ENCODE measurements at places on chromosomes 12 and 14. TPM values are rescaled to one million over a fixed set of nuclear protein-coding genes. Genes with fewer than 3 reads are reported as not detected.

DNA sequence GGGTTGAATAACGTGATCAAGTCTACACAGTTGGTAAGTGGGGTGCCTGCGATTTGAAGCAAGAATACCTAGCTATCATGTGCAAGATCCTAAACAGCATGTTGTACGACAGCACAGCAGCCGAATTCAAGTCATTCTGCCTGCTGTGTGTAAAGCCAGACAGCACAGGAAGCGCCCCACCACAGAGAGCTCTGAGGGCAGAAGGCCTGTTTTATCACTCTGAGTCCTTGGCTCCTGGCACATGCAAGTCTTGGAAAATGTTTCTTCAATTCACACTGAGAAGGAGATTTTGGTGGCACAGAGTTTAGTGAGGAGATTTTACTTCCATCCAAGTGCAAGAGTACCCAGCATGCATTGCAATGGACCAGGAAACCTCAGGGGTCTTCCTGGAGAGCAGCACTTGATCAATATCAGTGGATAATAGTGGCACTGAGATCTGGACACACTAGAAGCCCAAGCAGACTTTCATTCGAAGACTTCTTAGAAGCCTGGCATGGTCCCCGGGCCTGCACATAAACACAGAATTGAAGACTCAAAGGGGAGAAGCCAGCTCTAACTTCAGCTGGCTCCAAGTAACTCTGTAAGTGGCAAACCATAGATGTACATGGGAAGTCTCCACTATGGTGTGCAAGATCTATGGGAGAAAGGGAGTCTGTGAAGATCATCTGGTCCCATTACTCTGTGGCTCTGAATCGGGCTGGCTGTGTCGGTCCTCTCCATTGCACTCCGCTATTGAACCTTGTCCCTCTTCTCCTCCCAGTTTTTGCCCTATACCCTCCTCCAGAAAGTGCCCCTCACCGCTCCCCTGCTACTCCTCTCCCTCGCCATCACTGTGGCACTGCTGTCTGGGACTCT lies 1.5 kb upstream of the KRT1 start:
- no peak for DNase-seq

DNA sequence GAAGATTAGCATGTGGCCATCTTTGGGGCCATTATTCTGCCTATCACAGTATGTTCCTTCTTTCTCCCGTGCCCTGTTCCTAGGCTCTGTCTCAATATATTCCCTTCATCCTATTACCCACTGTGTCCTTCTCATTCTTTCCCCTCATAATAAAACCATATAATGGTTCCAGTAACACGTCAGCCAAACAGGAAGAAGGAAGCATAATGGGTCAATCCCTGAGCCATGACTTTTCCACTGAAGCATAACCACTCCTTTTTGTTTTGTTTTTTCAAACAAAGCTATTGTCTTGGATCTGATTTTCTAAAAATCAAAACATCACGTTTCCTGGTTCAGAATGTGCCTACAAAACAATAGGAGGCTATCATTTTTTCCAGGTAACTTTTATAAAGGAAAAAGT lies 21.3 kb upstream of the RHOJ start:
- no peak for DNase-seq

DNA sequence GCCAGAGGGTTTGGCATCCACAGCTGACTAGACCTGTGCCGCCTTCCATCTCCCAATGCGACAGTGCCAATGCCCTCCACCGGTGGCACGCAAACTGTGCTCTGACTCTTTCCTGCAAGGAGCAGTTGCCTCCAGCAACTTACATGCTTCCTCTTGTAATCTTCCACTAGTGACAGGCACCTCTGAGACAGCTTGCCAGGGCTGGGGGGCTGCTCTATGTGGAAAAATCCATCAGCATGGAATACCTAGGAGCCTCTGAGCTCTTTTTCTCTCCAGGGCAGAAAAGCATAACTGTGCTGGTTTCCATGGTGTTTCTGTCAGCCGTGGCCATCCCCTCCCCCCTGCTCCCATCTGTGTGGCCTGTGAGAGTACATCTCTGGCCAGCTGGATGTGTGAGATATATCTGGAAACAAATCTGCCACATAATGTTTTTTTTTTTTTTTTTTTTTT lies 110.6 kb downstream of the MYRFL start:
- DNase-seq: no peak

GRCh38 chr14:101721951-101722661 lies 39.4 kb upstream of the PPP2R5C start:
- DNase-seq: no peak

GRCh38 chr12:38995249-38995648 lies 89.9 kb upstream of the CPNE8 start:
- DNase-seq: no peak

DNA sequence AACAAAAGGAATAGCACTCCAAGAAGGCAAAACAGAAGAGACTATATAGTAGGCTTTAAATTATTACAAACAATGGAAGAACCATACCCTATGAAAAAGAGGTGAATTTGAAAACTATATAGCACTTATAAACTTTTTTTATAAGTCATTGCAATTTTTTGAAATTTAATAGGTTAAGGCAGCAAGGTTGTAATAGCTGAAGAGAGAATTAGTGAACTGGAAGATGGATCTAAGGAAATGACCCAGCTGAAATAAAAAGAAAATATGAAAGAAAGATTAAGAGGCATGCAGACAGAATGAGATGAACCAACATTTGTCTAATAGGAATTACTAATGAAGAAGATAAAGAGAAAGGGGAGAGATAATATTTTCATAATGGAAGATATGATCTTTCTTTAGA lies 9.8 kb downstream of the TESC start:
- DNase-seq: no peak

GRCh38 chr14:30657606-30658163 lies 35.6 kb downstream of the SCFD1 start:
- no peak for DNase-seq

- DNase-seq: no peak
Observed at GRCh38 chr12:30877105-30877875, 49.3 kb upstream of the TSPAN11 start.

DNA sequence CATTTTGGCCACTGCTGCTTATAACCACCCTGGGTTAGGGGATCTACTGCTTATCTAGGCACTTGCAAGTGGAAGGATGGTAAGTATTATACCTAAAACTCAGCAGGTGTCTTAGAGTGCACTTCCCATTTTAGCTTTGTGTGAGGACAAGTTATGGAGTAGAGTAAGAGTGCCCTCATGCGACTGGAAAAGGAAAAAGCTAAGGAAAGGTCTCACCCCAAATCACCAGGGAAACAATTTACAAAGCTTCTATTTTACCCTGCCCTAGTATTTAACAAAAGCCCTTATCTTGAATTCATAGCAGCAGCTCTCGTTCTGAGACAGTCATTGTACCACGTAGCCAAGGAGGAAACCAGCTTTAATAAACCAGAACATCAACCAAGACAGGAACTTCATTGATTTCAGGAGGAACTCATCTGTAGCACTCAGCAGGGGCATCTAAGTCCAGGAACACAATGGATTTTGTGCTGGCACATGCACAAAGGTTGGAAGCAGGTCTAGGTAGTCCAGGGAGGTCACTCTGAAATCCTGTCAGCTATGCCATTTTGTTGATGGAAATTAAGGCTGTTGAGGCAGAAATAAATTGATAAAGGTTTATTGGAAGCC lies 2.9 kb downstream of the RDH12 start:
- no peak for DNase-seq

DNA sequence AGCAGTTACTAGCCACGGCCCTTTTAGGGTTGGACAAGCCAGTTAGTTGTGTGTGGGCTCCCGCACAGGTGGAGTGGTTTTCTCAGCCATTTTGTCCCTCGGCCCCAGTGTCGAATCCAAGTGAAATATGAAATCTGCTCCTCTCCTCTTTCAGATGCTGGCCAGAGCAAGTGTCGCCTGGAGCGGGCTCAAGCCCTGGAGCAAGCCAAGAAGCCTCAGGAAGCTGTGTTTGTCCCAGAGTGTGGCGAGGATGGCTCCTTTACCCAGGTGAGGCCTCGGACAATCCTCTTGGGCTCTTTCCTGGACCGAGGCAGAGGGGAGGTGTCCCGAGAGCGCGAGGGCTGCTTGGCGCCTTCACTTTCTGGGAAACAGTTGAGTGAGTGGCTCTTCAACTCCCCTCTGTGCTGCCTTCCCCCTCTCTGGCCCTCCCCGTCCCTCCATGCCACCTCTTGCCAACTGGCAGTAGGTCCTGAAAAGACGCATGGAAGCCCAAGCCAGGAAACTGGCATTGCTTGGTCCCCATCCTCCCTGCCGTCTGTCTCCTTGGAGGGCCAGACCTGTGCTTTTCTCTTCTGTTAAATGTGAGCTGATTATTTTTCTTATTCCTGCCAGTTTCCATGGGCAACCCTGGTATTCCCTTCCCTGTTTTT lies 74.2 kb downstream of the SMOC1 start:
- DNase-seq: no peak

DNA sequence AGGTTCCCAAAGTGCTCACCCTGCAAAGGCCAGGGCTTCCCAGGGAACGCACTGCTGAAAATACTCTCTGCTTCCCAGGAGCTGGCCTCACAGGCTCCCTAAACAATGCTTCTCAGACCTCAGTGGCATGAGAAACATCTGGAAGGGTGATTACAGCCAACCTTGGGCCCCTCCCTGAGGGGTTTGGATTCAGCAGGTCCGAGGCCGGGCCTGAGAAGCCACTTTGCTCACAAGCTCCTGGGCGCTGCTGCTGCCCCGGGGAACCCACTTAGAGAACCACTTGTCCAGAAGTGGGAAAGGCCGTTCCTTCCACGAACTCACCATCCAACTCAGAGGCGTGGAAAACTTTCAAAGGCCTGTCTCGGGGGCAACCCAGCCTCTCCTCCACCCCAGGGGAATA lies 130.5 kb downstream of the PIWIL1 start:
- DNase-seq: no peak

DNA sequence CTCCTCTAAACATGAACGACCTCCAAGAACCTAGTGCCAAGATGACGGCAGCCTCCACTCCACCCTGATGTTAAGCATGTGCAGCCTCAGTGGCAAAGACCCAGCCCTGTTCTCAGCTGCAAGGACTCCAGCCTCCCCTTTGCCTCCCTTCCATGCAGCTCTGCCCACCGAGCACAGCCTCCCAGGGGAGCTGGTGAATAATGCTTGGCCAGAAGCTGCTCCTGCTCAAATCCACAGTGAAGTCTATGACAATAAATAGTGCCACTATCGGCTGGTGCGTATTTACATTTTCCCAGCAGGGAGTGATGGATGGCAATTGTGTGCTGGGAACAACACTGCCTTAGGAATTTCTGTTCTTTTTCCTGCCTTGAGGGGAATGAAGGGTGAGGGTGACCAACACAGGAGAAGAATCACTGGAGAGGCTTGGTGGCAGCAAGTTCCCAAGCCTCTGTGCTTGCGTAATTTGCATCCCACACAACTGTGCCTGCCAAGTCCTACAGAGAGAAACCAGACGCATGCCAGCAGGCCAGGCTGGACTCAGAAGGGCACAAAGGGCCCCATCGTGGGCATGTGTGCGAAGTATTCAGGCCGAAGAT lies 29.9 kb upstream of the TC2N start:
- DNase-seq: no peak

- no peak for DNase-seq
Observed at GRCh38 chr14:35295845-35296161, 3.6 kb downstream of the PSMA6 start.

DNA sequence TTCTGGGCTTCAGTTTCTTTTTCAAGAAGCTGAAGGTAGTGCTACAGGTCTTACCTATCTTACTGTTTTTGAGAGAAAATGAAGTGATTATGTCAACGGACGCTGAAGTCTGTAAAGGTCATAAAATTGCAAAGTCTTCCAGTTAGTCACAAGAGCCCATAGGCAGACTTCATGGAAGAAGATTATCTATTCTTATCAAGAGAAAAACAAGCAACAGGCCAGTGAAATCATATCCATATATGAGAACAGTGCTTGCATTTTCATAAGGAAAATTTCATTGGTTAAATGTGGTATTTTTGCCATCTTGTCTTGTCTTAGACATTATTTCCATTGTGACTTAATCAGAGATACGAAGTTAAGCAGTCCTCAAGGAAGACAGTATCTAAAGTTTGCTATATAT lies 412.7 kb upstream of the SEL1L start:
- no peak for DNase-seq

DNA sequence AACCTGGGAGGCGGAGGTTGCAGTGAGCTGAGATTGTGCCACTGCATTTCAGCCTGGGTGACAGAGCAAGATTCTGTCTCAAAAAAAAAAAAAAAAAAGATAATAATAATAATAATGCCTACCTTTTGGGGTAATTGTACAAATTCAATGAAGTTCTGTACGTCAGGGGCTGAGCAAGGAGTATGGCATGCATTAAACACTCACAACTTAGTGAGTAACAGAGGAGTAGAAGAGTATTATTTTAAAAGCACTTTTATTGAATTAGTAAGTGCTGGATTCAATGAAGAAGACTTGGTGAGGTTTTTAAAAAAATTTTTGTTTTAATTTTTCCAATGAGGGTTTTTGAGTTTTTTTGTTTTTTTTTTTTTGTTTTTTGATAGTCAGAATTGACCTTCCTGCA lies 783.6 kb upstream of the TBX3 start:
- DNase-seq: no peak

- no peak for DNase-seq
Observed at GRCh38 chr14:77087631-77088030, 10.4 kb upstream of the CIPC start.

DNA sequence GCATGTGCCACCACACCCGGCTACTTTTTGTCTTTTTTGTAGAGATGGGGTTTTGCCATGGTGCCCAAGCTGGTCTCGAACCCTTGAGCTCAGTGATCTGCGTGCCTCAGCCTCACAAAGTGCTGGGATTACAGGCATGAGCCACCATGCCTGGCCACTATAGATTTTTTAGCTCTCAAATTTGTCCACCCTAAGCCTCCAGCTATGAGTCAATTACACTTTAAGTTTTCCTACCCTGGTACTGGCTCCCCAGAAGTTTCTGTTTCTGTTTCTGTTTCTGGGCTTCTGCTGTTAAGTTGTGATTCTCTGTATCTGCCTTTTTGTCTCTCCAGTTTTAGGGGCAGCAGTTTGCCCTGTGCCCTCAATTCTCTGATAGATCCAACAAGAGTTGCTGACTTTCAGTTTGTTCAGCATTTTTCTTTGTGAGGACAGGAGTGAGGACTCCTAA lies 4.4 kb upstream of the TINF2 start:
- DNase-seq: no peak

GRCh38 chr14:51821822-51822221 lies 38.6 kb upstream of the GNG2 start:
- no peak for DNase-seq

DNA sequence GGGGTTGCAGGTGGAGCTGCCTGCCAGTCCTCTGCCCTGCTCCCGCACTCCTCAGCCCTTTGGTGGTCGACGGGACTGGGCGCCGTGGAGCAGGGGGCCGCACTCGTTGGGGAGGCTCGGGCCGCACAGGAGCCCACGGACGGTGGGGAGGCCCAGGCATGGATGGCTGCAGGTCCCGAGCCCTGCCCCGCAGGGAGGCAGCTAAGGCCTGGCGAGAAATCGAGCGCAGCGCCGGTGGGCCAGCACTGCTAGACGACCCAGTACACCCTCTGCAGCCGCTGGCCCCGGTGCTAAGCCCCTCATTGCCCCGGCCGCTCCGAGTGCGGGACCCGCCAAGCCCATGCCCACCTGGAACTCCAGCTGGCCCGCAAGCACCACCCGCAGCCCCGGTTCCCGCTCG lies 221.8 kb downstream of the BTG1 start:
- DNase-seq: peak; percentile 74

The HCAR1 gene
- not detected for total RNA-seq

The CDKN1B gene
- total RNA-seq: 29.5 TPM

The KRT76 gene
- total RNA-seq: not detected

The KRT2 gene
- total RNA-seq: not detected

The MIA2 gene
- 24.0 TPM for total RNA-seq

The FOXN4 gene
- not detected for total RNA-seq

The C3AR1 gene
- 4.2 TPM for total RNA-seq

The SELPLG gene
- 3.1 TPM for total RNA-seq

The CDCA3 gene
- 0.65 TPM for total RNA-seq

The GRIN2B gene
- total RNA-seq: 0.16 TPM
